Transverse colon (tissue), 4 donors: ENCODE measurements at places on chromosomes 1 and 21.

GRCh38 chr1:245261786-245262185 lies 107.0 kb downstream of the KIF26B start:
- DNase-seq: no peak

DNA sequence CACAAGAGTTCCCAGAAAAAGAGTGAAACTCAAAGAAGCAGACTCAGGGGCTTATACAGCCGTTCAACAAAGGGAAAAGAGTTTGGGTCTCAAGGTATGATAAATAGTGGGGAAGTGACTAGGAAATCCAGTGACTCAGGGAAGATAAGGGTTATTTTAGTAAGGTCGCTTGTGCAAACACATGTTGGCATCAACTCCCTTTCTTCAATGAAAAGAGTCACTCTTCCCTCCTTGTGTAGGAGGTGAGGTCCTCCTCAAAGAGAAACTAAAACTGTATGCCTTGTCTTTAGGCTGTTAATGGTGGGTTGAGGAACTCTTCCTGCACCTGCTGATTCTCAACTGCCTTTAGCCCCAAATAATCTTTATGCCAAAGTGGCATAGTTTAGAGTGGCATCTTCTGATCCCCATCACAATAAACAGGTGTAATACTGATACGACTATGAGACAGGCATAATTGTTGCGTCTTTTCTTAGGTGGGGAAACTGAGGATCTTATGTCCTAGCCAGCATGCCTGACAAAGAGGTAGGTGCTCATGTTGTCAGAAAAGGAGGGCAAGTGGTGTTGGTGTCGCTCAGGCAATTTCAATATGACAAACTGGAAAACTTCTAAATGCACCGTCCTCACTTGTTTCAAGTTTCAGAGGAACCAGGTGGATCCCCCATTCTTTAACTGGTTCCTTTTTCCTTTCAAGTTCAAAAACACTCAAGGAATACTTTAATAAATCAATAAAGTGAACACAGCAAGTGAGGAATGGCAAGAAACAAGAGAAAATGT lies 294.1 kb upstream of the RUNX1 start:
- DNase-seq: no peak

- DNase-seq: no peak
These were observed 56.0 kb downstream of the LHX9 start for GRCh38 chr1:197973206-197973605.

DNA sequence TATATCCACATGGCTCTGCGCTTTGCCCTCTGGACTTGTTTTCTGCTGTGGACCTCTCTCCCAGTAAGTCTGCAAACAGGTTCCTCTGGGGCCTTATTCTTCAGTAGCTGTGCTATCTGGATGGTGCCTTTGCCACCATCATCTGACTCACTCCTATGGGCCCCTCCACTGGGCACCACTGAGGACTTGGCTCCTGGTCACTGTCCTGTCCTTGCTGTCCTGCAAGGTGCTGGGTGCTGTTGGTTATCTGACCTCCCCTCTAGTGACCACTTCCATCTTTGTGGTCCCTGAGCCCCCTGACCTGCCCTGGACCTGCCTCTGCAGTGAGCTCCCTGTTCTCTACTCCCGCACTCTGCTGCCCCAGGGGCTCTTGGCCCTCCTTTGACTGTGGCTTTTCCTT lies 6.7 kb downstream of the CNIH3 start:
- DNase-seq: no peak

DNA sequence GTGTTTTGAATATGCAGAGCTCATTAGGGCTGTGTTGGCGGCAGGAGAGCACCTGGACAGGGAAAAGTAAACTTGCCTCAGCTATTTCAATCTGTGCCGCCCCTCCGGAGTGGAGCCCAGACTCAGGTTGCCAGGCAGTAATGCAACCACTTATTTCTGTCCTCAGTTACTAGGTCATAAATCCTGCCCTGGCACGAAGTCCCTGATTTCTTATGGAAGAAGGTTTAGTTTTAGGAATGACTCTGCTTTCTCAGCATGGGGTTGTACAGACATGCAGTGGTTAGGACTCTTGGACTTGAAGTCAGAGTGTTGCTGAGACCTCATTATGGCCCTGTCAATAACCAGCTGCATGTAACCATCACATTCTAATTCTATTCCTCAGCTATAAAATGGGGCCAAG lies 98.3 kb upstream of the FGGY start:
- no peak for DNase-seq

GRCh38 chr1:69710484-69711189 lies 142.9 kb downstream of the LRRC7 start:
- DNase-seq: no peak

- no peak for DNase-seq
These were observed 648.8 kb downstream of the ADGRL2 start for GRCh38 chr1:82449506-82450057.

DNA sequence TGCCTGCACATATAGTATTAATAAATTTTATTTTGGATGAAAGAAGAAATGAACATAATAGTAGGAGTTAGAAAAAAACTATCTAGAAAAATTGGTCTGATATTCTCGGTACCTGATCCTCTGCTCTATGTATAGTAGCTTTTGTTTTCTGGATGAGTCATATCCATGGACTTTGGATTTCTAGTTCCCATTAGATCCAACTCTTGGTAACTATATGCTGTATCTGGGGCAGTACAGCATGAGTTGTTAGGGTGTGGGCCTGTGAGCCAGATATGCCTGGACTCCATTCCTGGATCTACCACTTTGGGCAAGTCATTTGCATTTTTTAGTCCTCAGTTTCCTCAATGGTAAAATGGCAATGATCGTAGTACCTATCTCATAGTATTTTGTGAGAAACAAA lies 372.2 kb upstream of the PKN2 start:
- peak; percentile 19 for DNase-seq

DNA sequence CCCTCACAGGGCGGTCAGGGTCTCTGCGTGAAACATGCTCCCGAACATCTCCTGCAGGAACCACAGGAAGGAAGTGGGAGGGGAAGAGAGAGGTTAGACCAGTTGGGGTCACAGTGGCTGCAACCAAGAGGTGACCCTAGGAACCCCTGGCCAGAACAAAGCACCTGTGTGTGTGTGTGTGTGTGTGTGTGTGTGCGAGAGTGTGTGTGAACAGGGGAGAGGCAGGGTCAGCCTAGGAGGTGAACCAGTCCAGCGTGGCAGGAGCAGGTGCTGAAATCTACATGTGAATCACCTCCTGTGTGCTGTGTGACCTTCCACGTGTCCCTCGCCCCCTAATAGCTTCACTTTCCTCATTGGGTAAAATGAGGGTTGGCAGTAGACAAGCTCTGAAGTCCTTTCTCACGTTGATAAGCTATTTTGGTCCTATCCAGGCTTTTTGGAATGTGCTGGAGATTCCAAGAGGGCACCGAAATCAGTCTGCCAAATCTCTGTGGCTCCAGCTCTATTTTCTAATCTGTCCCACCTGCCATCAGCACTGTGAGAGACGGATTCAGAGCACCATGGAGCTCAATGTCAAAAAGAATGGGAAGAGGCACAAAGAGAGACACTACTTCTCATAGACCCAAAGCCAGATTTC lies 27.8 kb downstream of the SLC26A9 start:
- no peak for DNase-seq

GRCh38 chr1:18948913-18949685 lies 7.4 kb downstream of the IFFO2 start:
- no peak for DNase-seq

- DNase-seq: no peak
These were observed 48.2 kb upstream of the RGS21 start for GRCh38 chr1:192268468-192269052.

GRCh38 chr1:206685769-206686477 lies 1.2 kb downstream of the MAPKAPK2 start:
- peak; percentile 53 for DNase-seq

- DNase-seq: no peak
These were observed 53.4 kb downstream of the FMN2 start for GRCh38 chr1:240145120-240145519.

DNA sequence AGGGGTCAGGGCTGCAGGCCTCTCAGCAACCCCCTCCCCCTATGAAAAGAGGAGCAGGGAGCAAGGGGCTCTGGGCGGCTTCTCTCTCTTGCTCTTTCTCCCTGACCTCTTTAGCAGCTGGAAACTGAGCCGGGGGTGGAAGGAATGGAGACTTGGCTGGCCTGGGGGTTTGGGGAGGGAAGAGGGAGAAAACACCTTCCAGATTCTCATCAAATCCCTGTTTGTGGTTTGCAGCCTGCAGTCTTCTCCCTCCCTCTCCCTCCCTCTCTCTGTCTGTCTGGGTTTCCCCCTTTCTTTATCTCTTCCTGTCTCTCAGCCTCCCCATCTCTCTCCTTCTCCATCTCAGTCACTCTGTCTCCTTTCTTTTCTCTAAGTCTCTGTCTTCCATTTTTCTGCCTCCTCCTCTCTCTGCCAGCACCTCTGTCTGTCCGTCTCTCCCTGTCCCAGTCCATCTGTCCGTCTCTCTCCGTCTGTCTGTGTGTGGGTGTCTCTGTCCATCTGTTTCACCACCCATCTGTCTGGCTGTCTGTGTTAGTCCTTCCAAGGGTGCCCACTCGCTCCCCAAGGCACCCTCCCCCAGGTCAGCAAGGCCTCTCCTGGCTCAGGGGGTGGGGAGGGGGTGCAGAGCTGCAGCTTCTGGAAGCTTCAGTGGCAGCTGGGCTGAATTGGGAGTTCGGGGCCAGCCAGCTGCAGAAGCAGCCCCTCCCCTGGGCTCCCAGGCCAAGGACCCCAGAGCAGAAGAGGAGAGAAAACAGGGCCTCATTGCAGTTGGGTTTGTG lies 6.2 kb downstream of the AHDC1 start:
- no peak for DNase-seq

GRCh38 chr1:36199934-36200741 lies 24.1 kb upstream of the THRAP3 start:
- peak; percentile 20 for DNase-seq

- DNase-seq: no peak
These were observed 25.8 kb upstream of the CAPZB start for GRCh38 chr1:19511116-19511515.

GRCh38 chr1:8693107-8693506 lies 124.3 kb downstream of the RERE start:
- DNase-seq: no peak

GRCh38 chr1:165138960-165139359 lies 217.6 kb downstream of the LMX1A start:
- no peak for DNase-seq

GRCh38 chr1:19878637-19878985 lies 3.6 kb upstream of the OTUD3 start:
- DNase-seq: peak; percentile 84

- DNase-seq: no peak
These were observed 214.2 kb downstream of the RERE start for GRCh38 chr1:8603220-8603616.

- no peak for DNase-seq
These were observed 106.6 kb downstream of the ACTL8 start for GRCh38 chr1:17861685-17862084.

DNA sequence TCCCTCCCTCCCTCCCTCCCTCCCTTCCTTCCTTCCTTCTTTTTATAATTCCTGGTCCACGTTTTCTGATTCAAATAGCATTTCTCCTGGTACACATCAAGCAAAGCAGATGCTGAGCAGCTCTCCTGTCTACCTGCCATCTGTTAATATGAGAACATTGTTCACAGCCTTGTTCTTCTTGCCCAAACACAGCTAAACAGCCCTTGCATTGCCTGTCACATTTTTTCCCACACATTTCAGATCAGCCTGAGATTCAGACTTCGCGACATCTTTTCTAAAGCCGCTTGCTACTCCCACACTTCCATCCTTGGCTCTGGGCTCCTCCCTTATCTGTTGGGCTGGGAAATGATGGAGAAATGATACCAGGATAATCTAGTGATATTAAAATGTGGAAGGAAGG lies 200.5 kb downstream of the PCP4 start:
- DNase-seq: no peak

- DNase-seq: peak; percentile 89
These were observed at the start of gene EFNA1 for GRCh38 chr1:155127105-155127966. Gene EFNA1 (plus strand): TSS chr1:155127876. CDS start chr1:155127978, 102 bp downstream.

GRCh38 chr1:224380003-224380402 lies 23.3 kb downstream of the CNIH4 start:
- no peak for DNase-seq

GRCh38 chr1:28118640-28119307 lies 30.4 kb upstream of the EYA3 start:
- no peak for DNase-seq

- DNase-seq: no peak
These were observed 32.3 kb upstream of the CITED4 start for GRCh38 chr1:40894455-40894854.

DNA sequence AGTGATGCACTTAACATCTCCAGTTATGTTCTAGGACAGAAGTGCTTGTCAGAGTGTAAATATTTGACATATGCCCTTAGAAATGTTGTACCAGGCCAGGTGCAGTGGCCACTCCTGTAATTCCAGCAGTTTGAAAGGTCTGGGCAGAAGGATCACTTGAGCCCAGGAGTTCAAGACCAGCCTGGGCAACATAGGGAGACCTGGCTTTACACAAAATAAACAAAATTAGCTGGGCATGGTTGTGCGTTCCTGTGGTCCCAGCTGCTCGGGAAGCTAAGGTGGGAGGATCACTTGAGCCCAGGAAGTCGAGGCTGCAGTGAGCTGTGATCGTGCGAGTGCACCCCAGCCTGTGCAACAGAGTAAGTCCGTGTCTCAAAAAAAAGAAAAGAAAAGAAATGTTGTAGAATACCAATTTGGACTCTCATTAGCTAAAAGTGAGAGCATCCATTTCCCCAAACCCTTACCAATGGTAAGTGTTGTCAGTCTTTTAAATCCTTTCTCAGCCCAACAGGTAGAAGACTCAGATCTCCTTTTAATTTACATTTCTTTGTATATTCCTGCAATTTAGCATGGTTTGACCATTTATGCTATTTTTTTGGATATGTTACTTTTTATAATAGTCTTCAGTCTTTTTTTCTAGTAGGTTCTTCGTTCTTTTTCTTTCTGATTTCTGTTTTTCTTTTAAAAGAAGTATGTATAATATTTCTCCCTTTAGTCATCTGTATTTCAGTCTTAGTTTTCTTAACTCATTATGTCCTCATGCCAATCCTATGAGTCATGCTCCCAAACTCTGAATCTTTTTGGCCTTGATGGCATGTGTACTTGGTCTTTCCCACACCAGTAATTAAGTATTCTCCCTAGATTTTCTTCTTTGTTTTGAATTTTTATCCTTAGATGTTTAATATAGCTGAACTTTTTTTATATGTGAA lies 74.4 kb downstream of the CAMTA1 start:
- no peak for DNase-seq

DNA sequence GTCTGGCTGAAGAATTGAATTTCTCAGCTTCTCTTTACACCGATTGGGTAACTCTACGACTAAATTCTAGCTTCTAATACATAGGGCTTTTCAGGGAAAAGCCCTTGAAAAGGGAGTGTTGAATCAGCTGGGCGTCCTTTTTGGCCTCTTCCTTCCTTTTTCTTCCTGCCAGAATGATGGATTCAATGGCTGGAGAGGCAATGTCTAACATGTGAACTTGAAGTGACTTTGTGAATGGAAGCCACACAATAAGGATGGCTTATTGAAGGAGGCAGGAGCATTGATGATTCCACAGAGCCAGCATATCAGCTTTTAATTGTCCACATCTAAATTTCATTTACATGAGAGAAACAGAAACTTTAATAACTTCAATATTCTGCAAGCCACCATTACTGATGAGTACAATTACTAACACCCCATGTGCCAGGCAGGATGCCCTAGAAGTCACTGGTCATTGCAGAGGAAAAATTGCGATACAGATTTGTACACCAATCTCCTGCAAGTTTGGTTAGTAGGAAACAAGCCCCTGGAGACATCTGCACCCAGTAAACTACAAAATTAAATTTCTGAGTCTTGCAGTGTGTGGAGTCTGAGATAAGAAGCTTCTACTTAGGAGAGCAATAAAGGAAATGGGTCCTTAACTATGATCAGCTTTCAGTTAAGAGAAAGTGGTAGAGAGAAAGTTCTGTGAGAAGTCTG lies 56.1 kb downstream of the STYXL2 start:
- no peak for DNase-seq
